ENCODE measurements at places on chromosomes 2 and 18.

GRCh38 chr2:132953771-132954170 lies 283.8 kb upstream of the LYPD1 start:
- no peak for DNase-seq

GRCh38 chr2:238104226-238104690 lies 4.1 kb downstream of the ESPNL start:
- DNase-seq: no peak

DNA sequence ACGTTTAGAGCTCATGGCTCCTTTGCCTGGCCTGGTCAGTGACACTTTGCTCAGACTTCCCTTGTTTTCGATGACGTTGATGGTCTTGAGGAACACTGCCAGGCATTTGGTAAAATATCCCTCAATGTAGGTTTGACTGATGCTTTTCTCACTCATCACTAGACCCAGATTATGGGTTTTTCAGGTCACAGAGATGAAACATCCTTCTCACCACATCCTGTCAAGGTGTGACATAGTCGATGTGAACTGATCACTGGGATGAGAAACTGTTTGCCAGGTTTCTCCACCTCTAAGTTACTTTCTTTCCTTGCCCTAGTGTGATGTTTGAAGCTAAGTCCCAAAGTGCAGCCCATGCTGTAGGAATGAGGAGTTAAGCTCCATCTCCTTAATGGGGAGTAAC lies 81.5 kb downstream of the AFF3 start:
- DNase-seq: no peak

DNA sequence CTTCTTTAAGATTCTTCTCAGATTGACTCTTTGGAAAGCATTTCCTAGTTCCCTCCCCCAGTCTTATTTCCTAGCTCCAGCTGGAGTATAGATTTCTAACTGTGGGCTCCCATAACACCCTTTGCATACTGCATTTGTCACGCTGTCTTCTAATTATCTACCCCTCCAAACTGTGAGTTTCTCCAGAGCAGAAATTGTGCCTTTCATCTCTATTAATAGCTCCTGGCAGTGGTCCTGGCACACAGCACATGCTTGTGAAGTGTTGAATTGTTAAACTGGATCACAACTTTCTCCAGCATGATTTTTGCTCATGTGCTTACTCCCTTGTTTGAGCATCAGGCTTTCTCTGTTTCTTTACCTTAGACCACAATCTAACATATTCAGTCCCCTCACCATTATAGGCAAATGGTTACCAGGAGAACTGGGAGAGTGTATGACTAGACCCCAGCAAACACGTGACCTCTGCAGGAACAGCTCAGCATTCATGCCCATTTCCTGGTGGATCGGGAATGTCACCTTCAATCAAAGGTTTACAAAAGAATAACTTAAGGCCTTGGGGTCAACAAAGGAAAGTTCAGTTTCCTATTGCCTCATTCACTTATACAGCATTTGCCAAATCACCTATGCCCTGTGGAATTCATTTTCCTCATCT lies 175.7 kb upstream of the TANK start:
- DNase-seq: no peak

GRCh38 chr2:153214337-153214736 lies 264.2 kb downstream of the RPRM start:
- no peak for DNase-seq

GRCh38 chr2:38217401-38218188 lies 141.6 kb upstream of the CYP1B1 start:
- no peak for DNase-seq

GRCh38 chr2:78034706-78035105 lies 512.5 kb upstream of the LRRTM4 start:
- no peak for DNase-seq

- no peak for DNase-seq
Measured at GRCh38 chr18:54739476-54739875, 88.8 kb upstream of the RAB27B start.

DNA sequence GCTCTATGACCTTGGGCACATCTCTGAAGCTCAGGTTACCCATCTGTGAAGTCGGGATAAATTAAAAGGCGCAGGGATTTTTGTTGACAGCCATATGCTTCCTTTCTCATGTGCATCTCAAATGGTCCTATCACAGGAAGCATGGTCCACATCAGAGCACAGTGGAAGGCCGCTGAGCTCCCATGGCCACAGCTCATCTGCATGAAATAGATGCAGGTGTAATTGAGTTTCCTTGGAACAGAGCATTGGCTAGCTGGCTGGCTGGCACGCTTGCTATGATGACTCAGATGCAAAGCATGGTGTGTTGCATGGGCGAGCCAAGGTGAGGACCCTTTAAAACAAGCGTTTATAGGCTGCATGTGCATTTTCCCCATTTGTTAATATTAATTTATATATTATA lies 79.3 kb downstream of the TXNL1 start:
- no peak for DNase-seq

- no peak for DNase-seq
Measured at GRCh38 chr18:59570796-59571195, 126.4 kb downstream of the CCBE1 start.

GRCh38 chr2:1817256-1818051 lies 73.1 kb upstream of the PXDN start:
- DNase-seq: peak; percentile 54

GRCh38 chr2:20972792-20973565 lies 70.9 kb downstream of the APOB start:
- no peak for DNase-seq

GRCh38 chr2:31219131-31219969 lies 2.0 kb upstream of the CAPN14 start:
- DNase-seq: no peak

- no peak for DNase-seq
Measured at GRCh38 chr2:238701341-238702206, 146.3 kb upstream of the TWIST2 start.

- DNase-seq: no peak
Measured at GRCh38 chr2:176002688-176003210, 682 bp upstream of the LNPK start.

DNA sequence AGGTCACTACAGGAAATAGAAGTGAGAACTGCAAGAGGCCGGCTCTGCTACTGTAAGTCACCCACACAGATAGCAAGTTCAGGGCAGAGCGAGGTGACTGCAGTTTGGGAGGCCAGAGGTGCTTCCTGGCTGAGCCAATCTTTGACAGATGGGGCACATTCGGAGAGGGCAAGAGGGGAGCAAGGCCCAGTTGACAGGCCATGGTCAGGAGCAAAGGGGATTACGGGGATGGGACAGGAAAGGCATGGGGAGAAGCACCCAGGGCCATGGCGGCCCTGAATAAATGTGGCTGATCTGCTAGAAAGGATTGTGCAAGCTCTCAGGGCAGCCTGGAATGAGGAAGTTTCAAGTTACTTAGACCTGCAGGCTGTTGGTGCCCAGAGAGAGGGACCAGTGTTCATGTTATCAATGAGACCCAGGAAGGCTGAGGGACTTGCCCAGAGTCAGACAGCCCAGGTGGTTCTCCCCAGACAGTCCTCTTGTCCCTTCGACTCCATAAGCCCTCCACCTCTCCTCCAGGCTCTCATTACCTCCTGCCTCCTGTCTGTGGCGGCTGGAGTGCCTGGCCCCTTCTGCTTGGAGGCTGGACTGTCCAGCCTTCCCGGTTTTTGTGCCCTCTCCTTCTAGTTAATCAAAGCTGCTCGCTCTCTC lies 123.3 kb downstream of the CTIF start:
- no peak for DNase-seq

DNA sequence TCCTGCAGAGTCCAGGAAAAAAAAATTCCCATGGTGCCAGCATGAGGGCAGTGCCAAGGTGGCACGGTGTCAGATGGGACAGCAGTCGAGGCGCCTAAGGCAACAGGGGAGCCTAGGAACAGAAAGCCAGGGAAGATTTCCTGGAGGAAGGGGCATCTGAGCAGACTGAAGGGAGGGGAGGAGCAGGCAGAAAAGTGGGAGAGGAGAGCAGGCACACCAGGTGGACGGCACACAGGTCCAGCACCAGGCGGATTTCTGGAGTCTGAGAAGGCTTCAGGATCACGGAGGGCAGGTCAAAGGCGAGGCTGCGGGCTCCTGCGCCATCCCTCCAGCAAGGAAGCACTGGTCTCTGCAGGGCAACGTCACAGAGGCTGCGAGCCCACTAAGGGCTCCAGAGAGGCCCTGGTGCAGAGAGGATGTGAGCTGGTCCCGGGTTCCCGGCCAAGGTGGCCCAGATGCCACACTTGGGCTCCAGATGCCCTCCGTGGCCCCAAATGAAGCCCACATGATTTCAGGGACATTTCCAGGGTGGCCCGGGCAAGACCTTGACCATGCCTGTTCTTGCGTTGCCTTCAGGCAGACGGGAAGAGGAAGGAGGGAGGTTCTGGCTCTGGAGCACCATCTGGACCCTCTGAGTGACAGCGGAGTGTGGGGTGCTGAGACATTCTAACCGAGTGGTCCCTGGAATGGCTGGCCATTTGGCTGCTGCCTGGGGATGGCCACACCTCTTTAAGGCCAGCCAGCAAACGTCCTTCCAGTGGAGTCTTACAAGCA lies 4.1 kb downstream of the HS6ST1 start:
- DNase-seq: no peak

DNA sequence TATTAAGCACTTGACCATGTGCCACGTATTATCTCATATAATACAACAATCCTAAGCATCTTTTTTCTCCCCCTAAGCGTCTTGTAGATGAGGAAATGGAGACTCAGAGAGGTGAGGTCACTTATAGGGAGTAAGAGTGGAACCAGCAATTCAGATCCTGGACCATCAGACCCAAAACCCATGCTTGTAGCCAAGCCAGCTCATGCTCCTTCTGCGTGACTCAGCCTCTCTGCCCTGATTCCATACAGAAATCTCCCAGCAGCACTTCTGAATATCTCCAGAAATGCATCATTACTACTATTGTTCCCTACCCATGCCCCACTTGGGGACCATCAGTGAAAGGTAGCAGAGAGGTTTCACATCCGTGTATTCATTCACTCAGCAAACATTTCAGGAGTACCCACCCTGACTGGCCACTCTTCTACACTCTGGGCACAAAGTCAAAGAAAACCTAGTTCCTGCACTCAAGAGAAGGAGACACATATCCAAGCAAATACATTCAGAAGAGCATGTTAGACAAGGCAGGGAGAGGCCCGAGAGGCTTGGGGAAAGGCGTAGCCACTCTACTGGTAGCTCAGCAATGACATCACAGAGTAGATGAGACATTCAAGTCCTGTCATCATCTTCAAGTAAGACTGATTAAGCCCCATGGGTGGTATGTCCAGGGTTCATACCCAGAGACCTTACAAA lies 141.9 kb downstream of the MTCL1 start:
- no peak for DNase-seq

DNA sequence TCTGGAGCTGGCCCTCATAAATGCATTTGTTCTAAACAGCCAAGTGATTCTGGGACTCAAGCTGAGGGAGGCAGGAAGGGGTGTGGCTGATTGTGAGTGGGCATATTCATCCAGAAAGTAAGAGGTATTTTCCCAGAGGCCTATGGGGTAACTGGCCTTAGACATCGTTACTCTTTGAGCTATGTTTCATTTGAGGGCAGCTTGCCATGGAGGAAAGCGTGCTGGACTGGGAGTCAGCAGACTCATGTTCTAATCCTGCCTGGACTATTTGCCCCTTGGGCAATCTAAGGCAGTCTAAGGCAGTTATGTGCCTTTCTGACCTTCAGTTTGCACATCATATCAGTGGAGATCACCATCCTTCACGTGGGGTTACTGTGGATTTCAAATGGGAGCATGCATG lies 93.5 kb upstream of the SLC14A2 start:
- DNase-seq: no peak

DNA sequence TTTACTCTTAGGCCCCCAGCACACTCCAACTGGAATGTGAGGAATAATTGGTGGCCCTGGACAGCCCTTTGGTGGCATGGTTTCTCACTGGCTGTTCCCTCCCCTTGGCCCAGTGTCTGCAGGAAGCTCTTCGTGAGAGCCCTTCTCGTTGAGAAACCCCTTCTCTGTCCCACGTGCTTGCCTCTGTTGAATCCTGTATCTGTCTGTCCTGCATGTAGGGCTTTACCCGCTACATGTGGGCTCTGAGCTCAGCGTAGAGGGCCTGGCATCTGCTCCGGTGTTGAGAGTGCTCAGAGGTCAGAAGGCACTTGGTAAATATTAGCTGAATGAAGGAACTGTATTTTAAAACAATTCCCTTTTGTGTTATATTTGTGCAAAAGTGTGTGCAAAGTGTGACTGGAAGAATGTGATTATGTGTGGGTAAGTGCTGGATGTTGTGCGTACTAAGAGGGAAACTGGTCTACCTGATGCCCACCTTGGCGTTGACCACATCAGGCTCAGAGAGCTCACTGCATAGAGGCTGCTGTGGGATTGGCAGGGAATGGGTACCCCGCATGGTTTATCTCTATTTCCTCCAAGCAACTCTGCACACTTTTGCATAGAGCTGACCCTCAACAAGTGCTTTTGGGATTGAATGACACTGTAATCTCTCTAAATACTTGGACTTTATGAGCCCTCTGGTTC lies 40.0 kb downstream of the RNF144A start:
- DNase-seq: no peak

DNA sequence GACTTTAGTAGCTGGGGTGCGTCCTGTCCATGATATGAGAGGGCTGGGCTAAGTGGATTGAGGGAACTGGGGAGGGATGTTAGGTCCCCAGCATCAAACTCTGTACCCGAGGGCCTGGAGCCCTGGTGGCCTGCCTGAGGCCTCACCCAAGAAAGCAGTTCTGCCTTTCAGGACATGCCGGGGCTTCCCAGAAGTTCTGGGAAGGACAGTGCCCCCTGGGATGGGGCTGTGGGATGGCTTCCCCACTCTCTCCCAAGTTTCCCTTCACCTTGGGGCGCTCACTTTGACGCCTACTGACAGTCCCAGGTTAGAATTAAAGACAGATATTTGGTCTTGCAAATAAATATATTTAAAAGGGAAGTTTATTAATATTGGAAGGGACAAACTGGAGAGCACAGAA lies 1.8 kb downstream of the OXER1 start:
- DNase-seq: no peak

DNA sequence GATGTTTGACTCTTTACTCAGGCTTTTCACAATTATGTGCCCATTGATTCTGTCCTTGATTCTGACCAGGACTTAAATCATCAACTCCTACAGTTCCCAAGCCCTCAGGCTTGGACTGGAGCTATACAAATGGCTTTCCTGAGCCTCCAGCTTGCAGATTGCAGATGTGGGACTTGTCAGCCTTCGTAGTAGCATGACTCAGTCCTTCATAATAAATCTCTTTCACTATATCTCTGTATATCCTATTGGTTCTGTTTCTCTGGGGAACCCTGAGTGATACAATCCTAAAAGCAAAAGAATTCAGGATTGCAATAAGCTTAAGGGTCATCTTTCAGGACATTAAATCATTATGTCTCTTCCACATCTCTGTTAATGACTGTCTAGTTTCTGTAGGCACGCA lies 356.6 kb downstream of the RIT2 start:
- DNase-seq: no peak

- peak; percentile 50 for DNase-seq
Measured at GRCh38 chr2:85539361-85540132, 579 bp downstream of the MAT2A start.

DNA sequence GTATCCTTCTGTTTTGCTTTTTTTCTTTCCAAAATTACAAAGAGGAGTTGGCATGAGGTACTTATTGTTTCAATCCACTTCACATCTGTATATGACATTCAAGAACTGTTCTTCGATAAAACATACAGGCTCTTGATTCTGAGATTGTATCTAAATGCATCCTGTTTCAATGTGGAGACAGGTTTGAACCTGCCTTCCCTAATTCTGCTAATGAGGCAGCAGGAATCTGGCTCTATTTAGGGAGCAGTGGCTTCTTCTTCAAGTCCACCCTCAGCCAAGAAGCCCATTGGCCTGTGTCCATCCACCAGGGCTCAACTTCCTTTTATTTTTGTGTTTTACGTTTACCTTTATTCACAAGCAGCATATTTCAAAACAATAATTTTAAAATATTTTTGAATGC lies 84.8 kb upstream of the PIK3C3 start:
- DNase-seq: no peak

GRCh38 chr2:238945433-238946150 lies 97.7 kb downstream of the TWIST2 start:
- no peak for DNase-seq
